Eye (tissue), 1 donor: ENCODE measurements at places on chromosomes 5 and 9.

DNA sequence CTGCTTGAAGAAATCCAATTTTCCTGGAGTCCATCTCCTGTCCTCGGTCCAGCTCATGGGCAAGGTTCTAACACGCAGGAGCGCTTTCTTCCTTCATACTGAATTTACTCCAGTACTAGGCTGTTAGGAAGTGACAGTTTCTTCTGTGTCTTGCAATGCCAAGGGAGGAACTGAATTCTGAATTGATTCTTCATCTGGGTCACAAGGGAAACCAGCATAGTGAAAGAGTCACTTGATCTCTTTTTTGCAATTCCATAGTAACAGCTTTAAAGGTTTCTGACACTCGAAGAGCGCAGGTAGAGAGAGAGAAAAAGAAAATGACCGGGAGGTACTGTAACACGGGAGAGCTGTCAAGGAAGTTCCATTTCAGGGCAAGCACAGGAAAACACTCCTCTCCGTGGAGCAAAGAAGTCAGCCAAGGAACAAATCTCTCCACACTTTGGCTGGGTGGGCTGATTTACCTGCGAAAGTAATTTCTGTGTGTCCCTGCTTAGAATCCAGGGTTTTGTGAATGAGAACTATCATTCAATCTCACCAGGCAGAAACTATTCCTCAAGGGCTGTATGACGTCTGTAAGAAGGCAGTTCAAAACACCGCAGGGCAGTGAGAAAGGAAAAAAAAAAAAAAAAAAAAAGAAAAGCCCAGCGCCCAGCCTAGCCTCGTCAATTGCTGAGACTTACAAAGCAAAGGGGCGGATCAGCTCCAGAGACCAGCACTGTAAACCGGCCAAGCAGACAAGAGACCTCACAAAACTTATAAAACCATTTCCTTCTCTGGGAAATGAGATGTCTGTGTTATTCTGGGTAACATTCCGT is 617.8 kb downstream of the PDE4D start:
- peak; percentile 78 for DNase-seq

- DNase-seq = no peak
Measured at GRCh38 chr5:160270704-160271103, 41.4 kb downstream of the FABP6 start.

- DNase-seq = no peak
Measured at GRCh38 chr5:74126294-74126693, 500.3 kb downstream of the ARHGEF28 start.

- no peak for DNase-seq
Measured at GRCh38 chr9:38350529-38350928, 42.0 kb upstream of the ALDH1B1 start.

GRCh38 chr9:133603135-133603927 is 5.9 kb downstream of the FAM163B start:
- DNase-seq = peak; percentile 66

GRCh38 chr5:91652678-91653077 is 269.6 kb upstream of the ARRDC3 start:
- DNase-seq = no peak

DNA sequence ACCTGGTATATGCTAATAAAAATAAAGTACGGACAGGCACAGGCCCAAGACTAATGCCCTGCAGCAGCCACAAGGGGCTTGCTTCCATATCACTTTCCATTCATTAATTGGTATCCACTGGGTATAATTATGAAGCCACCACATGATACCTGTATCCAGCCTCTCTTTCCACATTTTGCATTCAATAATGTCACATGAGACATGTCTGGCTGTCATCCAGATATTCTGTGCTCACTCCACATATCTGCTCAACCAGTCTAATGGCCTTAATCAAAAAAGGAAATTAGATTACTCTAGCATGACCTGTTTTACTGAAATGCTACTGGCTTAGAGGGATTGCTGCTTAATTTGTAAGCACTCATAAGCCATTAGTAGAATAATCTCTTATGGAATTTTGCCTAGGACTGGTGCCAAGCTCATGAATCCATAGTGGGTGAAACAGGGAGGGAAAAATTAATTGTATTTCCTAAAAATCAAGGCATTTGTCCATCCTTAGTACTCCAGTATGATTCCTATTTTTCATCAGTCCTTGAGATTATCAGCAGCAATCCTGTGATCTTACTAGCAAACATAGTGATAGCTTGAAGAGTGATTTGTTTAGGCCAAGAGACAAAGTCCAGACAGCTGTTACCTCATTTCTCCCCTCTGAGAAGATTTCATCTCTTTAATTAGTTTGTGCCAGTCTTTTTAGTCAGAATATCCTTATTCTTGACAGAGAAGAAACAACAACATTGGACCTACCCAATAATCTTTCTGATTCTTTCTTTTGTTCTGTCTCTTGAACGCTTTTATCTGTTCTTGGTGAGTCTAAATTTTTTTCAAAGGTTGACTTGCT is 119.2 kb upstream of the ABCA1 start:
- DNase-seq = peak; percentile 95

DNA sequence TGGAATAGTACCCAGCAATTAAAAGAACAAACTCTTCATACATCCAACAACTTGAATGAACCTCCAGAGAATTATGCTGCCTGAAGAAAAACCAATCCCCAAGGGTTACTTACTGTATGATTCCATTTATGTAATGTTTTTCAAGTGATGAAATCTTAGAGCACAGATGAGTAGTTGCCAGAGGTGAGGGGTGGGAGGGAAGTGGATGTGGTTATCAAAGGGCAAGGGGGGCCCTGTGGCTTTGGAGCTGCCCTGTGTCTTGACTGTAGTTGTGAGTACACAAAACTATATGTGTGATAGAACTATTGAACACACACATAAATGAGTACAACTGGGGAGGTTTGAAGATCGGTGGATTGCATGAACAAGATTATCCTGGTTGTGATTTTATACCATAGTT is 115.8 kb upstream of the SLC25A48 start:
- DNase-seq = no peak

DNA sequence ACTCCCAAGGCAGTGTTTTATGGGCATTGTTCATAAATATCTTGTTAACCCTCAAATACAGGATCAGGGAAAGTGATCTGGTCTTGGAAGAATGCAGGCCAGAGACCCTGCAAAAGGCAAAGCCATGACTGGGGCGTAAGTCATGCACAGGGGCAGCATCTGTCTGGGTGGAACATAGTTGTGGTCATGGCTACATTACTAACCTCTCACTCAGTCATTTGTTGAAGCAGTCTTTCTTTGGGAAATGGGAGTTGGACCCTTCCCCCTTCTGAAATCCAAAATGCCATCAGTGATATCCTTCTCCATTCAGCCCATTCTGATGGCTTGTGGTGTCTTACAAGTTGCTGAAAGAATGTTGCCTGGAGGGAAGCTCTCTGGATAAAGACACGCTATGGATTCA is 68.1 kb downstream of the GDNF start:
- peak; percentile 30 for DNase-seq

DNA sequence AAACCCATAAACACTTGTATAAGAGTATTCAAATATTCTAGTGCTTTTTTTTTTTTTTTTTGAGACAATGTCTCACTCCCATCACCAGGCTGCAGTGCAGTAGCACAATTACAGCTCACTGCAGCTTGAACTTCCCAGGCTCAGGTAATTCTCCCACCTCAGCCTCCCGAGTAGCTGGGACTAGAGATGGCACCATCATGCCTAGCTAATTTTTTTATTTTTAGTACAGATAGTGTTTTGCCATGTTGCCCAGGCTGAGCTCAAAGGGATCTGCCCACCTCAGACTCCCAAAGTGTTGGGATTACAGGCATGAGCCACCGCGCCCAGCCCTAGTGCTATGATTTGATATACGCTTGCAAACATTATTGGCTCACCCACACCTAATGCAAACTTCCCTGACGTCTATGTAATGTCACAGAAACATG is 11.8 kb downstream of the IL6ST start:
- DNase-seq = no peak

DNA sequence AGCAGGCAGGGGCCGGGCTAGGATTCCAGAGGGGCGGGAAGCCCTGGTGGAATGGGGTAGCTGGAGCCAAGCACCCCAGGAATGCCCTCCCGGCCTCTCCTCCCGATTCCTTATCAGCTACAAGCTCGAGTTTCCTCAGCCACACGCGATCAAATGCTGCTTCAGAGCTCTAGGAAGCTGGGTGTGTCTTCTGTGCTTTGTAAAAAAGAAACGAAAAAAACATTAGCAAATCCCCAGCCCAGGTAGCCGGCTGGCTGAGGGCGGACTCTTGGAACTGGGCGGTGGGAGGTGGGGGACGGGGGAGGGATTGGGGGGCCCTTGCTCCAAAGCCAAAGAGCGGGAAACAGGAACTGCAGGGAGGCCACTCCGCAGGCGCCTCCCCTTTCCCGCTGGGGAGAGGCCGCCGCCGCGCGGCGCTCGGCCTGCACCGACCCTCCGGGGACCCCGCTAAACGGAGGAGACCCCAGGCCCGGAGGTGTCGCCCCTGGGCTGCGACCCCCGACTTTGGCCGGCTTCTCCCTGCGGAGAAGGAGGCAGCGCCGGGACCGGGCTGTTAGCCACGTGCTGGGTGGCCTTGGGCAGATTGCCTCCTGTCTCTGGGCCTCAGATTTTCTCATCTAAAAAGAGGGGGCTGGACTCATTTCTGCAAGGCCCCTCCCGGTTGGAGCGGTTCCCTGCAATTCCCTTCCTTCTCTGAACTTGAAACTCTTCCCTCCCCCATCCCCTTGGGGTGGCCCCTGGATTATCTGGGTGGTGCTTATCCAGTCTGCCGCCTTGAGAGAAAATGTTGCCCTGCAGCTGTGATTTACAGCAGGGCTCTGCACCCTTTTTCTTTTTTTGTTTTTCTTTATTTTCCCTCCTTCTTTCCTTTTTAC is 40.9 kb upstream of the FABP6 start:
- peak; percentile 73 for DNase-seq

DNA sequence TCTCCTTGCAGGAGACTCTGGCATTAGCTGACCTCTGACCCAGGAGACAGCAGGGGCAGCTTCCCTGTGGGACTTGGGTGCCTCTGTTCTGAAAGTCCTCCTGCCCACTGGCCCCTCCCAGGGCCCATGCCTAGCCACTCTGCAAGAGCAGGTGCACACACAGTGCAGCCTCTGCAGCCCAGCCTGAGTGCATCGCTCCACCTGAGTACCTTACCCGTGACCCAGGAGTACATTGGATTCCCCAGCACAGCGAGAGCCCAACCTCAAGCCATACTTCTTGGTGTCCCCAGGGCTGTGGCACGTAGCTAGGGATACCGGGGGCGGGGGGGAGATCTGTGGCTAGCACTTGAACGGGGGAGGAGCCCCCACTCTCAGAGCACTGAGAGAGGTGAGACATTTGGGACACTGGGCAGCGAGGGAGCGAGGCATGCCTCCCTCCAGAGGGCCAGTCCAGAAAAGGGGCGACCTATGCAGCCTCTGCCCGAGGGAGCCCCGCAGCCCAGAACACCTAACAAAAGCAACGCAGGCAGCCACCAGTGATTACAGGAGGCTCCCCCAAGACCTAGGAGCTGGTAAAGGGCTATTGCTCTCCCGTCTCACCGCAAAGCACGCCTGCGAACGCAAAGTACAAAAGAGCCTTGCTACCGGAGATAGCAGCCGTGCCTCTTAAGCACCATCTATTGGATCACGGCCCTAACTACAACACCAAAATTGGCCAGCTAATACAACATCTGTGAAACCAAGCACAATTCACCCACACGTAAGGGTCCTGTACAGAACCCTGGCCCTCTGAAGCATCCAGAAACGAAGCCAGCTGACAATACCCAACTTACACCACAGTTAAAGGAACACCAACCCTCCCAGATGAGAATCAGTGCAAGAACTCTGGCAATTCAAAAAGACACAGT is 826 bp upstream of the PRDM9 start:
- DNase-seq = peak; percentile 45

DNA sequence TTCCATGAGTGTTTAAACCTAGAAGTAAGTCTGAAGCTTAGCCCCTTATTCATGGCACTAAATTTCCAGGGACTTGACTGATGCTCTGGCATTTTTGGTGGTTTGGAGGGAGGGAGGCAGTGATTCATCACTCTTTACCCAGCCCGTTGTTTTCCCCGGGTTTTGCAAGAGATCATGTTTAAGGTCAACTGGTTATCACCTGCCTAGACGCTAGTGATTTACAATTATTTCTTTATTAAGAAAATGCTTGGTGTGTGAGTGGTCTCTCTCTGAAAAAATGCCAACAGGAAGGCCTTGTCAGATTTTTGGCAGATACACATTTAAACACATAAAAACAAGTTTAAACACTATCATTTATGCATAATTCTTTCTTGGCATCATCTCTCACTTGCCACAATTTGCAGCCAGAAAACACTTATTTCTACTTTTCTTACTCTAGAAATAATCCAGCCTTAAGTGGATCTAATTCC is 737.9 kb upstream of the ZNF608 start:
- no peak for DNase-seq

- DNase-seq = no peak
Measured at GRCh38 chr5:59547731-59548130, 345.8 kb downstream of the PDE4D start.

GRCh38 chr5:42059778-42060464 is 134.8 kb downstream of the FBXO4 start:
- no peak for DNase-seq

DNA sequence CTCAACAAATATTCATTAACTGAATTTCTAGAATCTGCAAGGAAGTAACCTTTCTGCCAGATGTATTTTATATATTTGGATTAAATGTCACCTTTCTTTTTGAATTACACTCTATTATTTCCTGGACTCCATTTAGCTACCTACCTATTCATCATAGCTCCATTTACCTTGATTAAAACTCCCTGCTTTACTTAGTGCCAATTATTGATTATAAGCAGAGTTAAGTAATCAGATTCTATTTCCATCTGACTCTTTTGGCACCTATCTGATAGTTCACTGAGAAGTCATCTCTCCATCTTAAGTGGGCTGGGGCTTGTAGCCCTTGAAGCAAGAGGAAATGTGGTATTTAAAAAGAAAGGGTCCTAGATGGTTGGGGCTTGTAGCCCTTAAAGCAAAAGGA is 88.6 kb downstream of the TRPM3 start:
- no peak for DNase-seq

DNA sequence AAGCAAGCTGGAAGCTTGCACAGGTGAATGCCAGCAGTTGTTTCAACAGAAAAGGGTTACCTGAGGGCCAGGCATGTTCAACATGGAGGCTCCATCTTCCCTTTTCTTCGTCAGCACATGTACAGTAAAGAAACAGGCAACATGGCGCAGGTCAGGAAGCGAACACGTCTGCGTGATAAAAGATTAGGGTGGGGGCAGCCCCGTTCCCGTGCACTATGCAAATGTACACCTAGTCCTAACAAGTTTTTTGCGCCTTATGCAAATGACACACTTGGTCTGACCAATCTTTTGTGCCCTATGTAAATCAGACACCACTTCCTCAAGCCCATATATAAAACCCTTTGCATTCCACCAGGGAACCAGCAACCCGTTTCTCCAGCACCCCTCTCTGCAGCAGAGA is 452.1 kb upstream of the PTPRD start:
- no peak for DNase-seq

- DNase-seq = no peak
Measured at GRCh38 chr9:137365056-137365455, 57.9 kb downstream of the EXD3 start.

DNA sequence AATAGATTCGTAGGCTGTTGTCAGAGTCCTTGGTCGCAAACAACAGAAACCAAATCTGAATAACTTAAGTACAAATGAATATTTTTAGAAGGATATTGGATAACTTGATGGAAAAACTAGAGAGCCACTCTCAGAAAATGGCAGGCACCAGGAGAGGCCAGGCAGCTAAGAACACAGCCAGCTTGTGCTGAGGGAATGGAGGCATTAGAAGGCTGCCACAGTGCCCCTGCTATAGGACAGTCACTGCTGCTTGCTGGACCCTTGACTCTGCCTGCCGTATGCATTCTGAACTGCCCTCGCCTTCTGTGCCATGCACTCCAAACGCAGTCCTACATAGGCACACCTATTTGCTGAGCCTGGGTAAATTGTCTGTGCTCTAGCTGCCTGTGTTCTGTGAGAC is 78.6 kb downstream of the MAST4 start:
- no peak for DNase-seq
